ENCODE measurements at places on chromosomes 13 and 19. TPM values are rescaled to one million over a fixed set of nuclear protein-coding genes. Genes with fewer than 3 reads are reported as not detected.

GRCh38 chr19:14114854-14115253 lies 2.7 kb downstream of the PRKACA start:
- no peak for DNase-seq
- H3K27ac ChIP-seq, result no peak overlapping the region
- H3K27me3 ChIP-seq, result no peaks in the 10 kb centered on the region

DNA sequence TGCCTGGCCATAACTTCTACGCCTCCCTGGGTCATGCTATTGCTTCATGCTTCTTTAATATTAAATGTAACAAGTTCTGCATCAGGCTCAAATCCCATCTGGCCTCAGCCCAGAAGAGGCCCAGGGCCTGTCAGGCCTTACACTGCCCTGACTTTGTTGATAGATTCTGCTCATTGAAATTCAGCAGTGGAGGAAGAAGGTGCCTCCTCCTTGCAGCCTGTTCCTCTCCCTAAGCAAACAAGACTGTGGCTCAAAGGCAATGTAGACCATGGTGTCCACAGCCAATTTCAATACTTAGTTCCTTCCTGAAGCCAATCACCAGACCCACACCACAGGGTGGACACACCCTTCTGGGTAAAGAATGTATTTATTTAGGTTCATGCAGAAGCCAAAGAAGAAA lies 59.4 kb downstream of the LACC1 start:
- no peaks in the 10 kb centered on the region for H3K27me3 ChIP-seq
- no peaks in the 10 kb centered on the region for H3K4me1 ChIP-seq
- no peaks in the 10 kb centered on the region for H3K36me3 ChIP-seq
- H3K4me3 ChIP-seq, result no peak overlapping the region

DNA sequence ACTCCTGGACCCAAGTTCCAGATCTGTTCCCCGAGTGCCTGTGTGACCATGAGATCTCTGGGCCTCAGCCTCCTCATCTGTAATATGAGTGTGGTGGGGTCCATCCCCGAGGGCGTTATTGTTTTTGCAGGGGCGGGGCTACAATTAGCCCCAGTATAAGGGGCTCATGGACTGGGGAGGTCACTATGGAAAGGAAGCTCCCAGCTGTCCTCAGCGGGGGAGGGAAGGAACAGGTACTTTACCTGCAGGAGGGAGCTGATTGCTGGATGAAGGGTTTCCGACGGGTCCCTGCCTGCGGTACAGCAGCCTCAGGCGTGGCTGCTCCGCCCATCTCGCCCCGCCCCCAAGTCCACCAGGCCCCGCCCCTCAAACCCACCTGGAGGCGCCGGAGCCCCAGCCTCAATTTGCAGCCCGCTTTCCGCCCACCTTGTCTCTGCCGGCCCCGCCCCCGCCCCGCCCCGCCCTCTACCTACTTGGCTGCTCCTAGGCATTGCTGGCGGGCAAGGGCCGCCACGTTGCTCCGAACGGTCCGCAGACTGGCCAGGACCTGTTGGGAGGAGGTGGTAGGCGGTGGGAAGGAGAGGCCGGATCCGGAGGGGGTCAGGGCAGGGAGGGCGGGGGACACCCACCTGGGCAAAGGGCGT lies 5.5 kb downstream of the PDE4C start:
- no peak overlapping the region for H3K27ac ChIP-seq
- peaks cover 10% of the 10 kb centered on the region for H3K27me3 ChIP-seq
- no peaks in the 10 kb centered on the region for H3K36me3 ChIP-seq

DNA sequence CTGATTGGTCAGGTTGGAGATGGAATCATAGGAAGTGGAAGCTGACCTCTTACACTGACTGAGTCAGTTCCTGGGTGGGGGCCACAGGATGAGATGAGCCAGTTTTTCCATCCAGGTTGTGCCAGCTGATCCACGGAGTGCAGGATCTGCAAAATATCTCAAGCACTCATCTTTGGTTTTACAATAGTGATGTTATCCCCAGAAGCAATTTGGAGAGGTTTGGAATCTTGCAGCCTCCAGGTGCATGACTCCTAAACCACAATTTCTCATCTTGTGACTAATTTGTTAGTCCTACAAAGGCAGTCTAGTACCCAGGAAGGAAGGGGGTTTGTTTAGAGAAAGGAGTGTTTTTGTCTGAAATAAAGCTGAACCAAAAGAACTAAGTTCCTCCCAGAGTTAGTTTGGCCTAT lies 212.8 kb downstream of the SLITRK6 start:
- no peaks in the 10 kb centered on the region for H3K4me1 ChIP-seq
- H3K27me3 ChIP-seq, result no peaks in the 10 kb centered on the region
- H3K27ac ChIP-seq, result no peak overlapping the region
- DNase-seq, result no peak
- no peaks in the 10 kb centered on the region for H3K36me3 ChIP-seq
- no peak overlapping the region for H3K4me3 ChIP-seq

DNA sequence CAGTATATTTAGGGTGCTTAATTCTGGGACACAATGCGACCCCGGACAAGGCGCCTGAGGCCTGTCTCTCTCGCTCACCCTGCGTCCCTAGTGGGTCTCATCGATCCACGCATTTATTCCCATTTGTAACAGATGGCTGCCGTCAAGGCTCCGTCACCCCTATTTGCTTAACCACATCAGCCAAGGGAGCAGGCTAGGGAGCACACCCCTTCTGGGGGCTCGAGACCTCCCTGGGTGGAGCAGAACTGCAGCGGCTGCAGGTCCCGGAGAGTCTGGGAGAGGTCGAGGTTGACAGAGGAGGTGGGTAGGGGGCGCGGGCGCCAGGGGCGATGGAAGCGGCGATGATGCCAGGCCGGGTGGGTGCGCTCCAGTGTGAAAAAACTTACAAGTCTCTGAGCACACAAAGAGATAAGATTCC lies 507 bp downstream of the ALG5 start:
- peak overlapping the region; percentile 89 for H3K27ac ChIP-seq
- H3K27me3 ChIP-seq, result no peaks in the 10 kb centered on the region
- peaks cover 14% of the 10 kb centered on the region for H3K4me1 ChIP-seq

DNA sequence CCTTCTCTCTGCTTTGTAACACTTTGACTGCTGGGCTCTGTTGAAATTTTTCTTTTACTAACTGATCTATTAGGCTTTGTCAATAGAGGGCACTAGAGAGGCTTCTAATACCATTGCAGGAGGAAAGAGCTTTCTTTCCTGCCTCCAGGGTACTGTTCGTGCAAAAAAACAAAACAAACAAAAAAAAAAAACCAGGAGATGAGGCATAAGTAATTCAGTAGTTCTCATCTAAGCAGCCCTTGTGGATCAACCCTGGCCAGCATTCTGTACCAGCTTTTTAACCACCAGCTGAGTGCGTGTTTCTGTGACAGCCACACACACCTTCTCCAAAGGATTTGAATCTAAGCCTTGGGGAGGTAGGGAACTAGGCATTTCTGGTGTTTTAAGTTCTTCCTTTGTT lies 1707.6 kb upstream of the SLC10A2 start:
- no peaks in the 10 kb centered on the region for H3K27me3 ChIP-seq
- no peak overlapping the region for H3K4me3 ChIP-seq
- peak; percentile 69 for DNase-seq
- H3K27ac ChIP-seq, result no peak overlapping the region
- H3K4me1 ChIP-seq, result no peaks in the 10 kb centered on the region

- H3K27ac ChIP-seq, result no peak overlapping the region
- no peaks in the 10 kb centered on the region for H3K27me3 ChIP-seq
- no peak for DNase-seq
- no peaks in the 10 kb centered on the region for H3K4me1 ChIP-seq
- no peaks in the 10 kb centered on the region for H3K36me3 ChIP-seq
Measured at GRCh38 chr19:10694706-10695307, 6.4 kb upstream of the QTRT1 start.

DNA sequence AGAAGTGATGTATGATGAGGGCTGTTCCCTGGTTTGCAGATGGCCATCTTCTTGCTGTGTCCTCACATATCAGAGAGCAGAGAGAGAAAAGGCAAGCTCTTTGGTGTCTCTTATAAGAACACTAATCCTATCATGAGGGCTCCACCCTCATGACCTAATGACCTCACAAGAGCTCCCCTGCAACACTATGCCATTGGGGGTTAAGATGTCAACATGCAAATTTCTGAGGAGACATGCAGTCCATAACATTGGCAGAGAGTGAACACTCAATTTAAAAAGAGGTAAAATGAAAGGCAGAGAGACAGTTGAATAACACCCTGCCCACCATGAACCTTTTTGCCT lies 10.9 kb downstream of the FAM187B start:
- H3K4me3 ChIP-seq, result no peak overlapping the region
- H3K4me1 ChIP-seq, result peaks cover 12% of the 10 kb centered on the region
- no peaks in the 10 kb centered on the region for H3K36me3 ChIP-seq
- H3K27ac ChIP-seq, result no peak overlapping the region

- no peaks in the 10 kb centered on the region for H3K27me3 ChIP-seq
- no peaks in the 10 kb centered on the region for H3K36me3 ChIP-seq
- DNase-seq, result peak; percentile 86
- H3K27ac ChIP-seq, result peak overlapping the region; percentile 99
Measured at GRCh38 chr13:30616927-30617314, 799 bp upstream of the USPL1 start.

GRCh38 chr13:40682449-40683240 lies 16.2 kb upstream of the FOXO1 start:
- DNase-seq, result peak; percentile 64
- no peaks in the 10 kb centered on the region for H3K36me3 ChIP-seq
- H3K27ac ChIP-seq, result no peak overlapping the region
- no peaks in the 10 kb centered on the region for H3K27me3 ChIP-seq
- no peaks in the 10 kb centered on the region for H3K4me1 ChIP-seq

RUBCNL gene
- polyA plus RNA-seq, result 0.63 TPM

PEAK3 gene
- 0.57 TPM for polyA plus RNA-seq
